Nephron progenitor cell (in vitro differentiated cells): ENCODE measurements at places on chromosomes 6 and 20.

GRCh38 chr20:44583157-44583556 lies 778 bp downstream of the PKIG start:
- DNase-seq: no peak

DNA sequence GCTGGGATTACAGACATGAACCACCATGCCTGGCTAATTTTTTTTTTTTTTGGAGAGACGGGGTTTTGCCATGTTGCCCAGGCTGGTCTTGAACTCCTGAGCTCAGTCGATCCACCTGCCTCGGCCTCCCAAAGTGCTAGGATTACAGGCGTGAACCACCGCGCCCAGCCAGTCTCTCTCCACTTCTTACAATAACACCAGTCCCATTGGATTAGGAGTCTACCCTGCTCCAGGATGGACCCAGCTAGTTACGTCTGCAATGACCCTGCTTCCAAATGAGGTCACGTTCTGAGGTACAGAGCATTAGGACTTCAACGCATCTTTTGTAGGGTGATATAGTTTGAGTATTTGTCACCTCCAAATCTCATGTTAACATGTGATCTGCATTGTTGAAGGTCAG lies 146.9 kb upstream of the MYLIP start:
- no peak for DNase-seq

DNA sequence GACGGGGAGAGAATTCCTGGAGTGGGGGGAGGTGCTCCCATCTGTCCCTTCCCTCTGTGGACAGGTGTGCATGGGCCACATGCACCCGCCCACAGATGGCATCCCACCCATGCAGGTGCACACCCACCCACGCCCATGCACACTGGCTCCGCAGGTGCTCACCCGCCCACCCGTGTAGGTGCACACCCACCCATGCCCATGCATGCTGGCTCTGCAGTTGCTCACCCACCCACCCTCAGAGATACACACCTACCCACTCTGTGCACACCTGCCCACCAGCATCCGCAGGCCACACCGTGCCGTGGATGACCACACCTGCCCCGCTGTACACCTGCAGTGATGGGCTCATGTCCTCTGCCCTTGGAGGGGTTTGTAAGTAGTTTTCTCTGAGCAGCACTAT lies 132.0 kb downstream of the PHACTR3 start:
- no peak for DNase-seq

DNA sequence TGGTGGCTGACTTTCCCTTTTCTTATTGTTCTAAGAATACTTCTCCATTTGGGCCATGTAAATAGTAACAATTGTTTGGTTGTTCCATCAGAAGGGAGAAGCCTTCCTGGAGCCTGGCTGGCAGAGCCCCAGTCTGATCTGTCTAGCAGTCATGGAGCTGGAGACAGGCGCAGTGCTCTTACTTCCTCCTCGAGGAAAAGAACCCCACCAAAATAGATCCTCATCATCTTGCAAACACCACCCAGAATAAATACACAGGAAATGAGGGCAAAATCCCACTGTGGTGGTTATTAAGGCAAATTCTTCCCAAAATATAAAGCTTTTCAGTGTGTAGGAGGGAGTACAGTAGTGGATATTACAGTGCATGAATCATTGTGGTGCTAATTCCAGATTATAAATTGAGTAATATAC lies 195.1 kb upstream of the SGK1 start:
- no peak for DNase-seq

- DNase-seq: no peak
Measured at GRCh38 chr6:25831532-25832306, at the start of gene SLC17A1. SLC17A1 (minus strand) TSS chr6:25832052; CDS start chr6:25830557, 1,495 bp downstream.

GRCh38 chr6:27836783-27837624 lies 75.2 kb downstream of the OR2B2 start:
- DNase-seq: no peak

DNA sequence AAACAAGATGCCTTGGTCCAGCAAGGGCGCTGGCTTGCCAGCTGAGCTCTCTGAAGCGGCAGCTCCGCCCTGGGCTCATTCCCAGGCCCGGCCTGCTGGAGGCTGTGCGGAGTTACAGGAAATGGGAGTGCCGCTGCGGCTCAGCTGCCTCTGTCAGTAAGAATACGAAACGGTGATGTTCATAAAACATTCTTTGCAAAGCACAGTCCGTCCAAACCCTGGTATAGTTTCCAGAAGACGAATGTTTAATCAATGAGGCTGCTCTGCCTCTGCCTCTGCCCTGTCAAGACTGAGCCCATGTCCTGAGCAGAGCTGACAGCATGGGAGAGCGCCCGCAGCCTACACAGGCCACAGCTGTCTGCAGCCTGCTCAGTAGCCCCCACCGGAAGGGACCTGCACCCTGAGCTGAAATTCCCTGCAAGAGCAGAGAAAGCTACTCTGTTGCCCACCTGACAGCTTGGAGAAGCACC lies 153.3 kb upstream of the SNX9 start:
- DNase-seq: peak; percentile 63

DNA sequence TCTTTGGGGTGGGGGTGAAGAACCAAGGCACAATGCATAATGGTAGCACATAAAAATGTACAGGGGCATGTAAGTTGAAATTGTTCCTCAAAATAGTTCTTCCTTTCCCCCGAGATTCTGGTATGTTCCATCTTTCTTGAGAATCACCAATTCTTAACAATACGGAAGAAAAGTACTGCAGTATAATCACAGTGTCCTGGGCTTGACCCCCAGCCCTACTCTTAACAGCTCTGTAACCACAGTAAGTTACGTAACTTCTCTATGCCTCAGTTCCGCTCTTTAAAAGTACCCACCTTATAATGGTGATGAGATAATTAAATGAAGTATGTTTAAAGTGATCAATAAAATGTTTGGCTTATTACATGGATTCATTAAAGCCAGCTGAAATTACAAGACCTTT lies 104.5 kb downstream of the SMLR1 start:
- no peak for DNase-seq

GRCh38 chr6:92114797-92115196 lies 1304.6 kb downstream of the EPHA7 start:
- no peak for DNase-seq

DNA sequence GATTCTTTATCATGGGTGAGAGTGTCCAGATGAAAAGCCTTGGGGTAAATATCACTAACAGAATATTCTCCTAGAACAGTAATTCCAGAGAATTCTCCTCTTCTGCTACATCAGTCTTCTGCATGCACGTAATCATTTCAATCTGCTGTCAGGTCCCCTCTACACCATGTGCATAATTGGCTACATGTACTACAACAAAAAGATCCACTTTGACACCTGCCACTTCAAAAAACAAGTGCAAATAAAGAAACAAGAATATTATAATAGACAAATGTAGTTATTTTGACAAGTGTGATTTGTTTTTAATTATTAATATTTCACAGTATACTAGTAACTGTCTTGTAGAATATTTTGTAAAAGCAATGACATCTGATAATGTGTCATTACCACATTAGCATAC lies 154.2 kb downstream of the SAMD5 start:
- DNase-seq: no peak

GRCh38 chr20:43937591-43937990 lies 22.9 kb downstream of the TOX2 start:
- no peak for DNase-seq

GRCh38 chr6:85887461-85887860 lies 244.8 kb upstream of the SYNCRIP start:
- DNase-seq: no peak

DNA sequence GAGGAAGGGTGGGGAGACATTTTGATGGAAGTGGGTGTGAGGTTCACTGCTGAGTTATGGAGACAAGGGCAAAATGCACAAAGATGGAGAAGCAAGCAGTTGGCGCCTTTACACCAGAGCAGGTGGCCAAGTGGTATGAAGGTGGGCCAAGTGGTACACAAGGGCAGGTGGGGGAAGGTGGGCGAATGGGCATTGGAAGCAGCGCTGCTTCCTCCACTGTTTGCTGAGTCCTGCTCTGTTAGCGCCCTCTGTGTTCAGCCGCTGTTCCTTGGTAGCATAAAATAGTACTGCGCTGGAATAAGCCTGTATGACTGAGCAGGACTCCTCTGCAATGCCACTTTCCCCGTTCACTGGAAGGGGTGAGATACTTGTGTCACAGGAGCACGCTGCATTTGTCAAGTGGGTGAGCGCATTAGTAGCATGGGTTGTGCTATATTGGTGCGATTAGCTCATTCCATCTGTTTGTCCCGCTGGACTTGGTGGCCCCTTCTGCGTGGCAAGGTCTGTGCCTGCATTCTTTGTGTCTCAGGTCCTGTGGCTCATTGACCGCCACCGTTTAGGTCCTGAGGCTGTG lies 116.4 kb downstream of the TOX2 start:
- no peak for DNase-seq

- DNase-seq: no peak
Measured at GRCh38 chr6:148203281-148203925, 139.2 kb upstream of the SASH1 start.

- no peak for DNase-seq
Measured at GRCh38 chr20:57256205-57256604, 10.2 kb downstream of the BMP7 start.

DNA sequence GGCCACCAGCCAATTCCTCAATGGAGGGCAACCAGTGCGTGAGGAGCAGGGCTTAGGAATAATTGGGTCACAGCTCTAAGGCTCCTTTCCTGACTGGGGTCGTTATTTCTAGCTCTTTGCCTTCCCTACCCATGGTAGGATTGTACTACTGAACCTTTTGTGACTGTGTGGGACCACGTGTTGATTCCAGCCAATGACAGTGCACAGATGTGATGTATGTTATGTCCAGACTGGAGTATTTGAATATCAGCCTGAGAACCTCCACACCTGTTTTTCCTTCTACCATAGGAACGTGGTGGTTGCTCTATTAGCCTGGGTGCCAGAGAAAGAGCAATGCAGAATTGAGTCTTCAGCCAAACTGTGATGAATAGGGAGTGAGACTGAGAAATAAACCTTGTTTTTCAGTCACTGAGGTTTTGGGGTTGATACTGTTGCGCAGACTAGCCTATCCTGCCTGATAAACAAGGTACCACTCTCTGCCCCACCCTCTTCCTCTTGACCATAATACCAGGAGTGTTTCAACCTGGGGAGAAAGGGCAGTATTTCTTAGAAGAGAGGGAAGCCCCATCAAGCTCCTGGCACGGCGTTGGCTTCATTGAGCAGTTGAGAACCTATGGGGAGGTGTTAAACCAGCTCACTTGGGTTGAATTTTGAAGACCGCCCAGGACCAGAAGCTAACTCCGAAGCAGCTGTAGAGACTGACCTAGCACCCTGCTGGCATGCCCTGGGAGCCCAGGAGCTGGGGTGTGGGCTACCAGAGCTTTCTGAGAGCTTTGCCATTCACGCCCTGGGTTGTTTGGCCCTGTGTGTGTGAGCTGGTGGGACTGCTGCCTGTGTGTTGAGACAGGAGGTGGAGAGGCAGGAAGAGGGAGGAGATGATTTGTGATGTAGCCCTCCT lies 105.5 kb upstream of the BACH2 start:
- DNase-seq: no peak

- no peak for DNase-seq
Measured at GRCh38 chr20:40610730-40611129, 78.3 kb downstream of the MAFB start.

- no peak for DNase-seq
Measured at GRCh38 chr6:155106456-155107115, 111.5 kb downstream of the TIAM2 start.

DNA sequence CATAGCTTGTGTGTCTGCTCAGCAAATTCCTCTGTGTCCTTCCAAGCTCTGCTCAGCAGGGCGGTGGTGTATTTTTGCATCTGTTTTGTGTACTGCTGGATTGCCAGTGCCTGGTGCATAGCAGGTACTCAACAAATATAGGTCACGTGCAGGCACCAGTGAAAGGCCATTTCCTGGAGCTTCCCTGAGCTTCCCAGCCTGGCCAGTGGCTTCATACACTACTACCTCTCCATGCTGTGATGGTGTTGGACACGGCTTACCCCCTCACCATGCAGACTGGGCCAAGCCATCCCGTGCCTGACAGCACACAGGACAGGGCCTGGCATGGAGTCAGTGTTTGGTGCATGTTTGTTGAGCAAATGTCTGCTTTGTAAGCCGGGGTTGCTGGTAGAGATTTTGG lies 7.7 kb upstream of the PHACTR3 start:
- DNase-seq: no peak

DNA sequence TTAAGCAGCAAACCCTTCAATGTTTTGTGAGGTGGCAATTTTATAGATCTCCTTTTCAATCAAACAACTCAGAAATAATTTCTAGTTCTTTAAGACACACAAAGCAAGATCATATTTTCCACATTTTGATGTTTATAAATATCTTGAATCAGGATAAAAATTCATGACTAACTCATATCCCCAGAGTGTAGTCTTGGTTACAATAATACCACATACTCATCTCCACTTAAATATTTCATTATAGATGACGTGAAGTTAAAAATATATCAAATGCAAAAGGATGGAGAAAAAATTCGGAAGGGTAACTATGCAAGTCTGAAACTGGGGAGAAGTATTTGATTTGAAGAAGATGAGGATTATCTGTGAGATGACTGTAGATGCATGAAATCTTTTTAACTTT lies 59.8 kb upstream of the HIVEP1 start:
- no peak for DNase-seq

GRCh38 chr20:43352996-43353395 lies 104.7 kb upstream of the SRSF6 start:
- no peak for DNase-seq

DNA sequence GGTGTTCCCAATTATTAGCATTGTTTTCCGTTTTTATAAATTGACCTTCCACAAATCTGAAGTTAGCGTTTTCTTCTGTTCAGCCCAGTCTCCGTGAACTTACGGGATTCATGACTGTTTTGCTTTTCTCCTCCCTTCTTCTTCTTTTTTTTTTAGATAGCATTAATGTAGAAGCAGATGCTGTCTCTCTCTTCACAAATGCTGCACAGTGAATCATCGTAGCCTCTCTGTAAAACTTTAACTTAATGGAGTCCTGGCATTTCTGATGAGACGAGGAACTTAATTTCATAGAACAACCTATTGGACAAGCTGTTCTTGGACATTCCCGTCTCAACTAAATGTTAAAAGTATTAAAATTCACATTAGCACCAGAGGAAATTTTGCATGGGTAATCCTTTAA lies 138.0 kb upstream of the EEF1E1 start:
- no peak for DNase-seq

GRCh38 chr6:12637960-12638641 lies 78.5 kb upstream of the PHACTR1 start:
- DNase-seq: peak; percentile 65

DNA sequence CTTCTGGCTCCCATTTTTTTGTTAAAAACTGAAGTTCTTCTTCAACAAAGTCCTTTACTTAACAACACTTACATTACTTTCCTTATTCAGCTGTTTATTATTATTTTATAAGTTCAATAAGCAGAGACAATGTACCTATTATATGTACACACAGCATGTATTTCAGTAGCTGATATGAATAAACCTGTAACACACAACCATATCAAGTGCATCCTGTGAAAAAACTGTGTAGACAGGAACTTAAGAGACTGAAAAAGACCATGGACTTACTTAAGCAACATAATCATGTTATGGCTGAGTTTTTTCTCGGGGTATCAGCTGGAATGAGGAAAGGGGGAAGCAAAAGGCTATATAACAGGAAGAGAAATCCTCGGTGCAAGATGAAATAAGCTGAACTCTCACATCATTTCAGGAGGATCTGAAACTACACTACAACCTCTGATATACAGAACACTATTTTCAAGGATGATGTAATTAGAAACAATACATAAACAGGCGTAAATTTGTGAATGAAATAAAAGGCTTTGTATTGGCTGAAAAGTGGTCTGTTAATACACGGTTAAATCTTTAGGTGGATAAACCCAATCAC lies 70.9 kb downstream of the REV3L start:
- no peak for DNase-seq

GRCh38 chr6:69784595-69785377 lies 12.0 kb downstream of the LMBRD1 start:
- DNase-seq: no peak

- no peak for DNase-seq
Measured at GRCh38 chr6:75423386-75423785, 70.2 kb downstream of the FILIP1 start.
